ENCODE measurements at places on chromosomes 5 and 9. TPM values are rescaled to one million over a fixed set of nuclear protein-coding genes. Genes with fewer than 3 reads are reported as not detected.

- no peak for DNase-seq
These were observed at the start of gene NIPAL4 for GRCh38 chr5:157459715-157460599. Gene NIPAL4 (plus strand): TSS chr5:157460213. CDS start chr5:157460321, 108 bp downstream.

GRCh38 chr9:71638627-71639026 lies 129.7 kb downstream of the CEMIP2 start:
- DNase-seq: no peak

Gene BRD9
- total RNA-seq: 77.9 TPM

Gene CAVIN4
- total RNA-seq: not detected

Gene SLC4A9
- not detected for total RNA-seq

Measured in naive thymus-derived CD8-positive, alpha-beta T cell (primary cell).